ENCODE measurements at places on chromosomes 13 and 19.

DNA sequence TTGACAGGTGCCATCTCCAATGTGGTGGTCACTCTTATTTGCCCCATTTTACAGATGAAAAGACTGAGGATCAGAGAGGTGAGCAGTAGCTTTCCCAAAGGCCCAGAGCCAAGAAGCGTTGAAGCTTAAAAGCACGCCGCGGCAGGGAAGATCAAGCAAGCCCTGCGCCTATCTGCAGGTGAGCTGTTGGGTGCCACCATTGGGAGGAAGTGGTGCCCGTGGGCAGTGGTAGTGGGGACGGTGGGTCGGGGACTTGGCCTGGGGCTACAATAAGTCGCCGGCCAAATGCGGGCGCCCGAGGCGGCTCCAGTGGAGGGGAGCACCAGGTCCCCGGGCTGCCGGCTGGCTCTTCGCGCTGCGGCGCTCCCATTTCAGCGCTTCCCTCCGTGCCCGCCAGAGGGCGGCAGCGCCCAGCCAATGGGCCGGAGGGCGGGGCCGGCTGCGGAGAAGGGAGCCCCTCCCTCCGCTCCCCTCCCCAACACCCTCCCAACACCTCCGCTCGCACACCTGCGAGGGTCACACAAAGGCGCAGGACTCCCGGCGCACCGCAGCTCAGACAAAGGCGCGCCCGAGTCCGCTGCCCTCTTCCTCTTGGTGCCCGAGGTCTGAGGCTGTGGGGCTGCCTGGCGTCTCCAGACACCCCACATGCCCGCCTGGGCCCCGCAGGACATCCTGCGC lies 744 bp upstream of the POU2F2 start:
- DNase-seq, result peak; percentile 85

GRCh38 chr19:7930765-7931164 lies 4.8 kb upstream of the CTXN1 start:
- DNase-seq, result no peak

GRCh38 chr19:16566161-16566560 lies 6.1 kb downstream of the SLC35E1 start:
- DNase-seq, result no peak

DNA sequence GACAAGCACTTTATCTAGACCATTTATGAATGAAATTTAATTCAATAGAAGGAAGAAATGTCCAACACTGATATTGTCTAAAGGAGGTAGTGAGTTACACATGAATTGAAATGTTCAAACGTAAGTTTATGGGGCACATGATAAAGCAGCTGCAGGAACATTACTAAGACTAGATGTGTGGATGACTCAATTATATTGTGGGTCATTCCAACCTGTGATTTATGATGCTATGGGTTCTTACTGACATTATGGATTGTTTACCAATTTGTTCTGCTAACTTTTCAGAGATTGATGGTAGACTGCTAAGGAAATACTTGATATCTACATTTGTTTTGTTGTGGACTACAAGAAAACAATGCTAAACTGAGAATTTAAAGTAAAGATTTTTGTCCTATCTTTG lies 56.1 kb upstream of the ATXN8OS start:
- DNase-seq, result no peak

DNA sequence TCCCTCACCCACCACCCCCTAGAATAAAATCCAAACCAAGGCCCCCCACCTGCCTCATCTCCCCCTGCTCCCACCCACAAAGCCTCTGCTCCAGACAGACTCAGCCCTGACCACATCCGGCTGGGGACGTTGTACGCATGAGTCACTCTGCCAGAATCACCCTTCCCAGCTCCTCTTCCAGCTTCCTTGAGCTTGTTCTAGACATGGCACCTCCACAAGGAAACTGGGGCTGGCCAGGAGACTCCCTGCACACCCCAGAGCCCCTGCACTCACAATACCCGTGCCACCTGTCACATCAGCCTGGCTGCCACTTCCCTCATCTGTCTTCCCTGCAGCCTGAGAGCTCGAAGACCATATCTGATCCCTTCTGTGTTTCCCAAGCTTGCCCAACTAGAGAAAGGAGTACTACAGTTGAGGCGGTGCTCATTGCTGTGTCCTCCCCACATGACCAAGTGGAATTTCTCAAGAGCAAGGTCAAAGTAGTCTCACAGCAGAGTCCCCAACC lies 9.7 kb downstream of the DEDD2 start:
- no peak for DNase-seq

GRCh38 chr19:53112286-53112685 lies 9.1 kb upstream of the ZNF160 start:
- no peak for DNase-seq

DNA sequence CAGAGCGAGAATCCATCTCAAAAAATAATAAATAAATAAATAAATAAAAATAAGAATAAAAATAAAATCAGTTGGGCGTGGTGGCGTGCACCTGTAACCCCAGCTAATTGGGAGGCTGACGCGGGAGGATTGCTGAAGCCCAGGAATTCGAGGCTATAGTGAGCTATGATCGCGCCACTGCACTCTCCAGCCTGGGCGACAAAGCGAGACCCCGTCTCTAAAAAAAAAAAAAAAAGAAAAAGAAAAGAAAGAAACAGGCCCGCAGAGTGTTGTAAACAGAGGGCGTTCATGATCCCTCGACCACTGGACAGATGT lies 5.4 kb downstream of the SERTAD1 start:
- DNase-seq, result no peak

DNA sequence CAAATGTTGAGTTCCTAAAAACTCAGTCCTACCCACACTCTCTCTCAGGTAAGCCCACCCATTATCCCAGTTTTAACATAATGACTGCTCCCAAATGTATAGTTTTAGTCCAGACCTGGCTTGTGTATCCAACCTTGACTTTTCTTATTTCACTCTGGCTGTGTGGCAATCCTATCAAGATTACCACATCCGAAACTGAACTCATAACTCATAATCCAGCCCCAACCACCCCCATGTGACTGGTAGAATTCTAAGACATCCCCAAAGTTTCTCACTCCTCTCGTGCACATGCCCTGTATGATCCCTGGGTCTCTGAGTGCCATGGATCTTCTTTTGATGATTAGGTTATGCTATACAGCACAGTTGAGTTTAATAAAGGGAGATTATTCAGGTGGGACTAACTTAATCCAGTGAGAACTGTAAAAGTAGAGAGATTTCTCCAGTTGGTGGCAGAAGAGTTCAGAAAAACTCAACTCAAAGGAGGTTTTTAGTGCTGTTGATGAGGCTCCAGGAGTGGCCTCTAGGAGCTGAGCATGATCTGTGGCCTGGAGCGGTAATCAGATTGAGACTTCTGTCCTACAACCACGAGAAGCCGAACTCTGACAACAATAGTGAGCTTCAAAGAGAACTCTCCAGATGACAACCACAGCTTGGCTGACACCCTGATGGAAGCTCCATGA lies 413.4 kb downstream of the ZNF536 start:
- DNase-seq, result no peak

DNA sequence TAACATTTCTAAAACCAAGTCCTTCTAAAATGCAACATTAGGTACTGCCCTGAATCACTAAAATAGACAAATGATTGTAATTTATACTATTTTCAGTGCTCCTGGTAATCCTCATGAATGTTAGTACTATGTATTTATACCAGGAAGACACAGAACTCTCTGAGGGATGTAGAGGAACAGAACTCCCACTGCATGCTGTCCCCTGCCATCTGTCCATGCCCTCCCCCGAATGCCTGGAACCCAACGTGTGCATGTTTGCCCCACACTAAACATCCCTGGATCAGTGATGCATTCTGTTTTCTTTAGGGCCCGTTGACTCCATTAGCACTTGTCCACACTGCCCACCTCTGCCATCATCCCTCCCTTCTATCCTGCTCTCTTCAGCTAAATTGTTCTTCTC lies 26.5 kb downstream of the ENOX1 start:
- no peak for DNase-seq

DNA sequence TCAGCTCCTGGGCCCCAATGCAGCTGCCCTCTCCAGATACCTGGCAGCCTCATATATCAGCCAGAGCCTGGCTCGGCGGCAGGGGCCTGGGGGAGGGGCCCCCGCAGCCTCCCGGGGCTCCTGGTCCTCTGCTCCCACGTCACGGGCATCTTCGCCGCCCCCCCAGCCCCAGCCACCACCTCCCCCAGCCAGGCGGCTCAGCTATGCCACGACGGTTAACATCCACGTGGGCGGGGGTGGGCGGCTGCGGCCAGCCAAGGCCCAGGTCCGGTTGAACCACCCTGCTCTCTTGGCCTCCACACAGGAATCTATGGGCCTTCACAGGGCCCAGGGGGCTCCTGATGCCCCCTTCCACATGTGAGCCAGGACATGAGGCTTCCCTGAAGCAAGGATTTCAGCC lies 10.8 kb downstream of the RPS16 start:
- no peak for DNase-seq

GRCh38 chr13:29917650-29918049 lies 67.2 kb upstream of the UBL3 start:
- no peak for DNase-seq

GRCh38 chr13:76425935-76426334 lies 460.3 kb downstream of the KCTD12 start:
- no peak for DNase-seq

DNA sequence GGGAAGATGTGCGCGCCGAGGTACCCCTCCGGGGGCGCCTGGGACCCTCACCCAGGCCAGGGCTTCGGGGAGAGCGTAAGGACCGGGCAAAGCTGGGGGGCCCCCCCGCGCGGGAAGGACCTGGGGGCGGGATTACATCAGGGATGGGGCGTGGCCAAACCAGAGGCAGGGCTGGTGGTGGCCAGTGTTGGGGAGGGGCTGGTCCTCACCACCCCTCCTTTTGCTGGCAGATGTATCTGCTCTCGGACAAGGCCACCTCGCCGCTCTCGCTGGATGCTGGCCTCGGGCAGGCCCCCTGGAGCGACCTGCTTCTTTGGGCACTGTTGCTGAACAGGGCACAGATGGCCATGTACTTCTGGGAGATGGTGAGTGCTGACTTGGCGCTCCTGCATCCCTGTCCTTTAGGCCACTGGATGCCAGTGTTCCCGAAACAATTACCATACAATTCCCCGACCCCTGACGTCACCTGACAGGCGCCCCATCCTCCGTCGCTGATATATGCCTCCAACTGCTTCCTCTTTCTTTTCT lies 25.3 kb downstream of the TRPM4 start:
- no peak for DNase-seq

DNA sequence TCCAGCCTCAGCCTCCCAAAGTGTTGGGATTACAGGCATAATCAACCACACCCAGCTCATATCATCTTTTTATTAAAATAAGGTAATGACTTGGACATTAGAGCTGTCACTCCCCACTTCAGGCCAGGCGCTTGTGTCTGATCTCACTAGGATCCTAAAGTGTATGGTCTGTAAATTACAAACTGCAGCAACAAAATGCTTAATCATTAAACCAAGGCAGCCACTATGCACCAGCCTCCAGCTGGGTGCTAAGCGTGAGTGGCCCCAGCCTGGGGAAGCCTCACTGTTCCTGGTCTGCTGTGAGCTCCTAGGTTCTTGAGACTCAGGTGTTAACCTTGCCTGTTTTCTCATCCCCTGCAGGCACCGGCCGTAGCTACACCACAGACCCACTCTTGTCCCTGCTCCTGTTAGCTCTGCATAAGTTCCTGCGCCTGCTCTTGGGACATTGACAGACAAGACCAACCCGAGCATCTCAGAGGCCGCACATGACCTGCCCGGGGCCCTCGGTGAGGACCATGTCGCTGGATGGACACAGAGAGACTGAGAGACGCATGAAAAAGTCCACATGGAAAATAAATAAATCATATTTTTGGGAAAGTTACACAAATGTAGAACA lies 37.8 kb downstream of the VSTM2B start:
- no peak for DNase-seq

DNA sequence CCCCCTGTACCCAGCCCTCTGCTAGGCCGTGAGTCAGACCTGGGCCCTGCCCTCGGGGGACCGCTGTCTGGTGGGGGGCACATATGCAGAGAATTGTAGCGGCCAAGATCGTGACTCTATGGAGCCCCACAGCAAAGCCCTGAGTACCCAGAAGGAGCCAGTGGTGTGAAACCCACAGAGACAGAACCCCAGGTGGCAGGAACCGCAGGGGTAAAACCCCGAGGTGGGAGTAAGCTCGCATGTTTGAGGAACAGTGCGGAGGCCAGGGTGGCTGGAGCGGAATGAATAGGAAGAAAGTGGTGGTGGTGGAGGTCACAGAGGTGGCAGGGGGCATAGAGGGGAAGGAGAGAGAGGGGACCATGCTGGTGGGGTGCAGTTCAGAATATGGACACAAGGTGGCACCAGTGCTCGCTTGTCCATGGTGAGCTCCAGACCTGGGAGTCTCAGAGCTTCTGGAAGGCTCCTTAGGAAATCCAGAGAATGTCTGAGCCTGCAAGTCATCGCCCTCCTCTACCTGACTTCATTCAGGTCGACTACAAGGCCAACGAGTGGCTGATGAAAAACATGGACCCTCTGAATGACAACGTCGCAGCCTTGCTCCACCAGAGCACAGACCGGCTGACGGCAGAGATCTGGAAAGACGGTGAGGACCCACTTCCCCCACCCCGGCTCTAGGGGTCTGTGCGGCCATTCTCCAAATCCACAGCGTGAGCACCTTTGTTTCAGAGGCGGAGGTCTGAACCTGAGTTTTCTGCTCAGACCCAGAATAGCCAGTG lies 48.9 kb downstream of the MYH14 start:
- DNase-seq, result no peak

DNA sequence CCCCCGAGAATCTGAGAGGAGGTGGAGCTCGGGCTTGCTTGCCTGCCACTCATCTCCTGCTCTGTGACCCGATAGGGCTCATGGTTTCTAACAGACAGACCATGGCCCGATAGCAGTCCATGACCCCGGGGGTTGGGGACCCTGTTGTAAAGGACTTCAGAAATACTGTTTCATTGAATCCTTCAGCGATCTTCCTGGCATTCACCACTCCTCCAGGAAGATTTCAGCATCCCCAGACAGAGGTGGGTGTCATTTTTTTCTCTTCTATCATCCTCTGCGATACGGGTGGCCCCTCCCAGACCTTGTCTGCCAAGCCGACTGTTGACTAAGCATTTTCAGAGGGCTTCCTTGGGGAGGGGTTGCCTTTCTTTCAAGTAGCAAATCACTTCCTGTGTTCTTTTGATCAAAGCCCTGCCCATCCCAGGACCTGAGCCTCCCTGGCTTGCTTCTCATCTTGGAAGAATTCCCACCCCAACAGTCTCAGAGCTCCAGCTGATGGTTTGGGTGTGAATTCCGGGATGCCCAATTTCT lies 1.7 kb downstream of the MYO1F start:
- DNase-seq, result no peak

DNA sequence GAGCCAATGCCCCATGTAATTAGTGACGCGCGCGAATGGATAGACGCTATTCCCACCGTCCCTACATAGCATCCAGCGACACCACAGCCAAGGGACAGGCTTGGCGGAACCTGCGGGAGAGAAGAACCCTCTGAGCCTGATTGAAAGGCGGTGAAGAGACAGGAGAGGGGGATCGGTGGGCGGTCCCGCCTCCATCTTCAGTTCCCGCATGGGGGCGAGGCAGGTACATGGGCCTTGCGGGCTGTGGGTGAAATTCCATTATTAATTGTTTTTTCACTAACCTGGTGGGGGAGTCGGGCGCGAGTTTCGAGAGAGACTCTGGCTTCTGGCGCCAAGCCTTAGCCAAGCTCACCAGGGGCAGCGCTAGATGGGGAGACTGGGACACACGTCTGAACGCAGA lies 8.4 kb upstream of the TEX101 start:
- no peak for DNase-seq

- no peak for DNase-seq
Measured at GRCh38 chr13:22193070-22193469, 522.2 kb downstream of the FGF9 start.
